T-helper 2 cell (primary cell): ENCODE measurements at places on chromosomes 6 and 20.

GRCh38 chr20:21665687-21666446 lies 39.6 kb upstream of the PAX1 start:
- DNase-seq, result no peak

DNA sequence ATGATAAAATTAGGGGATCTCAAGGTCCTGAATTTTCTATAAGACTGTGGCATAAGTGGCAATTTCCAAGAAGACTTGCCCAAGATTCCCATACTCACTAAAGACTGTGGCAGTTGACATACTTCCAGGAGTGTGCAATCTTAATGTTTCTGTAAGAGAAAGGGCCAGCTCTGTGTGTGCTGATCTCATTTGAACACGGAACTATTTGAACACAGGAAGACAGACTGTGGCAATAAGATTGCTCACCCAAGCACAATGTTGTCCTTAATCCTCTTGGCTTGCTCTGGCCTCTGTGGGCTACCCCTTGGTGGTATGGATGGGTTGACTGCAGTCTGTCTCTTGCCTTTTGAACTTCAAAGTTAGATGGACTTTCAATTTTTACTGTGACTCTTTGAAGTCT lies 151.4 kb downstream of the PHF3 start:
- DNase-seq, result no peak

DNA sequence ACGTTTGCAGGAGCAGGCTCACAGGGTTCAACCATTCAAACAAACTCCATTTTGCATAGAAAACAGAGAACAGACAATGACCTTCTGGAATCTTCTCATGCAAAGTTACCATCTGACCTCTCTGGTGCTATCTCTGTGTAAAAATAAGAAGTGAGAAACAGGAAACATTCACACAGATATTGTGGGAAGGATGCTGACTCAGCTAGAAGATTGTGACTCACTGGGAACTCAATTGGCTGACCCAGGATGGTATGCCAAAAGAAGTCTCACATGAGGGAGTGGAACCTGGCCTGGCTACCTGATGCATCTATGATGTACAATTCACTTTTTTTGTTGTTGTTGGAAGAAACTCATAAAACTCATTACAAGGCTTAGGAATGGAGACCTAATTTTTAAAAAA lies 61.1 kb upstream of the TBX18 start:
- DNase-seq, result no peak

DNA sequence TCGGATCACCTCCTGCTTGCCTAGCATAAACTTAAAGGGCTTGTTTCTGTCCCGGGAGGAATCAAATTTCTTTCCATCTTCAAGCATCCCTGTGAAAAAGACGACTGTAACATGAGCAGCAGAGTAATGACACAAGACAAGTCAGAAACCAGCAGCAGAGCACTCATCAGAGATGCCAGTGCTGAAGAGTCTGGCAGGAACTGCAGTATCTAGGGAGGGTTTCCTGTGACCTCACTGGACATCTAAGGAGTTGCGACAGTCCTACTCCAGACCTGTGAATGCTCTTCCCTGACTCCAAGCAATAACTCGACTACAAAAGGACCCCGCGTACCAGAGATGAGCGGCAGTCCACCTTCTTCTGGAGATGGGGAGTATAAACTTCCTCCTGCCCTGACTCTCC lies 17.3 kb downstream of the FKBP1A start:
- DNase-seq, result no peak

GRCh38 chr6:132382630-132383175 lies 18.6 kb downstream of the MOXD1 start:
- DNase-seq, result no peak

DNA sequence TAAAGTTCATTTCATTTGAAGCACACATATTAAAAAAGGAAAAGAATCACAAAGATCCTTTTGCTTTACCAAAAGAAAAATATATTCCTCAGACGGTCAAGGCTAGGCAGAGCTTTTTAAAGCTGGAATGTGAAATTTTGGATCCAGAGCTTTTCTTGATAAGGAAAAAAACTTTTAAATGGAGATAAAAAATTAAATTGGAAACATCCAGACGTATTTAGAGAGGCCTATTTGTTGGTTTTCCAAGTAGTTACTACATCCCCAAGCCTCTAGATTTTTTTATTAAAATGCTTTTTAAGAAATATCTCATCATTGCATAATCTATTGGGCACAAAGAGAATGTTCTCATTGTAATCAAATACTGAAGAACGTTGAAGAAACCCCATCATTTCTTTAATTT lies 385.7 kb upstream of the CITED2 start:
- no peak for DNase-seq

GRCh38 chr6:142152746-142153145 lies 5.7 kb downstream of the VTA1 start:
- no peak for DNase-seq

DNA sequence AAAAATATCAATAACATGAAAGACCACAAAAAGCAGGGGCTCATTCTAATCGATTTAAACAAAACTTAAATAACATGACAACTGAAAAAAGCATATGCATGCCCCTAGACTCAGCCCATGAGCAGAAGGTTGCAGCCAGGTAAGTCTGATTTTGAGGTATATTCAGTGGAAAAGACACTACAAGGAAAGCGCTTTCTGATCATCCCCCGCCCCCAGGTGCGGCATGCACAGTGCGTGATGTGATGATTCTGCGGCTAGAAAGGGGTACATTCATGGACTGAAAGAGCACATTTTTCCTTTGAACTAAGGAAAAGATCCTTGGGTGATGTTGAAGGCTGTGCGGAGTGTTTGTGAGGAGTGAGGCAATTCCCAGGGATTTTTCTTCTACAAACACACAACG lies 16.9 kb upstream of the FOXC1 start:
- no peak for DNase-seq

- DNase-seq, result no peak
Measured at GRCh38 chr6:84515067-84515466, 249.3 kb downstream of the TBX18 start.

GRCh38 chr6:71034563-71035345 lies 77.9 kb upstream of the B3GAT2 start:
- DNase-seq, result no peak

DNA sequence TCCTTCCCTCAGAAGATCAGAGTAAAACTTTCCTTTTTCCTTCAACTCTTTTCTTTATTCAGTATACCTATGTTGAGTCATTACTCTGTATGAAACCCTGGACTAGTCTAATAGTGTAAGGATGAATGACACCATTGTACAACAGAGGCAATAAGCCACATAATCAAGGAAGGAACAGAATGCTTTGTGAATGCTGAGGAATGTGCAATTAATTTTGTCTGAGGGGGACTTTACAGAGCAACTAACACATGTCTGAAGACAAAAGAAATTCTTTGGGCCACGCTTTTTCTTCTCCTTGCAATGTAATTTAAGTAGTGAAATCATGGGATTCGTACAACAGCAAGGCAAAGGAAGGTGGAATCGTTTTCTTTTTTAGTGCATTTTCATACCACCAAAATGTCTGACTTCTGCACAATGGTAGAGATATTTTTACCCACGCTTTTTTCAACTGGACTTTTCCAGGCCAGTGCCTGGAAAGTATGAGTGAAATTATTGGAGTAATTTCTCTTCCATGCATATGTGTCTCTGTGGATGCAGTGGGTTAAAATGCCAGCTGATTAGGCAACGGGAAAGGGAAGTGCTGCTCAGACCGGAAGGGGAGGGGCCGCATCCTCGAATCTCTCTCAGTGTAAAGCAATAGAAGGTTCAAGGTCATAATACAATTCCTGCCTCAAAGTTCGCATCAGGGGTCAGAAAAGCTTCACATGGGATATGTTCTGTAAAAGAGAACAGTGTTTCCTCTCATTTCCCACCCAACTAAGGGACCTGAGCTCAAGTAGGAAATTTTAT lies 89.9 kb upstream of the MTHFD1L start:
- DNase-seq, result no peak

DNA sequence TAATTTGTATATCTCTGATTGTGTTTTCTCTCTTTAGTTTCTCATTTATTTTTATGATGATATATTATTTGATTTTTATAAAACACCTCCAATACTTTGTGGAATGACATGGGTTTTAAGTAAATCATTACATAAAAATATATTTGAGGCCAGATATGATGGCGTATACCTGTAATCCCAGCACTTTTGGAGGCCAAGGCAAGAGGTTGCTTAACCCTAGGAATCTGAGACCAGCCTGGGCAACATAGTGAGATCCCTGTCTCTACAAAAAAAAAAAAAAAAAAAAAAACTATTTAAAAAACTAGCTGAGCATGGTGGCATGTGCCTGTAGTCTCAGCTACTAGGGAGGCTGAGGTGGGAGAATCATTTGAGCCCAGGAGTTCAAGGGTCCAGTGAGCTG lies 87.3 kb downstream of the BMP6 start:
- no peak for DNase-seq

DNA sequence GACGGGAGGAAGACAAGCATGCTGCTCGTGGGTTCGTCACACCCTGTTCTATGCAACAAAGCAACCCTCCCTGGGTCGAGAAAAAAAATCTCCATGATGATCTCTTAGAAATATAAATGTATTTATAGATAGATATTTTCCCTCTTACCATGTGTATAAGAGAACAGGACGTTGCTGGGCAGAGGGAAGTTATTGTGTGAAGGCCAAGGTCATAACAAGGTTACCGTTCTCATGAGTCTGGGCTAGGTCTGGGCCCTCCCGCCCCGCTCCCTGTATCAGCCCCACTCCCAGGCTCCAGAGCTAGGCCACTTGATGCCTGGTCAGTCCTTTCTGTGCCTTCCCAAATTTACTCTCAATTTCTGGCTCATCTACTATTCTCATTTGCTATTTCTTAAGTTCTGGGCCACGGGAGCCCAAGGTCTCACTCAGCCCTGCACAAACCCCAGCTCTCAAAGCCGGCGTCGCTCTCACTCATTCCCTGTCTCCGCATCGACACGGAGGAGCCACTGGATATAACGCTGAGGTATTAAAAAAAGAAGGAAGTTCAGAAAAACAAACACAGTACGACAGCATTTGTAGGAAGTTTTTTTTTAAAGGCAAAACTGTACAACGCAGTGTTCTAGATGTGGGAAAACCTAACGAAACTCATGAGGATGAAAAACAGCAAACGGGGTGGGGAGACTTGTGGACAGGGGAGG lies 96.8 kb downstream of the PSMG4 start:
- DNase-seq, result no peak
